Activated T-helper 2 cell treated with anti-CD3 and anti-CD28 coated beads, Interferon-gamma antibody, Interleukin-2, Interleukin-4, amounts not matched to agents 10 μg/mL and 5 μg/mL and 100 μg/mL, durations not matched to agents 14 hours and 24 hours and 36 hours (primary cell): ENCODE measurements at places on chromosomes 6 and 20. TPM values are rescaled to one million over a fixed set of nuclear protein-coding genes. Genes with fewer than 3 reads are reported as not detected.

- H3K36me3 ChIP-seq: no peaks in the 10 kb centered on the region
- H3K27me3 ChIP-seq: no peaks in the 10 kb centered on the region
- DNase-seq: no peak
- no peak overlapping the region for H3K27ac ChIP-seq
- H3K4me1 ChIP-seq: no peaks in the 10 kb centered on the region
- no peak overlapping the region for H3K4me3 ChIP-seq
These were observed 29.9 kb downstream of the GABRR2 start for GRCh38 chr6:89284963-89285735.

- no peak overlapping the region for H3K4me3 ChIP-seq
- no peaks in the 10 kb centered on the region for H3K27me3 ChIP-seq
These were observed 173.0 kb downstream of the AIG1 start for GRCh38 chr6:143233554-143234285.

- peaks cover 2% of the 10 kb centered on the region for H3K27me3 ChIP-seq
- peaks cover 12% of the 10 kb centered on the region for H3K4me1 ChIP-seq
- no peaks in the 10 kb centered on the region for H3K36me3 ChIP-seq
These were observed 427 bp downstream of the GINM1 start for GRCh38 chr6:149566410-149567193.

DNA sequence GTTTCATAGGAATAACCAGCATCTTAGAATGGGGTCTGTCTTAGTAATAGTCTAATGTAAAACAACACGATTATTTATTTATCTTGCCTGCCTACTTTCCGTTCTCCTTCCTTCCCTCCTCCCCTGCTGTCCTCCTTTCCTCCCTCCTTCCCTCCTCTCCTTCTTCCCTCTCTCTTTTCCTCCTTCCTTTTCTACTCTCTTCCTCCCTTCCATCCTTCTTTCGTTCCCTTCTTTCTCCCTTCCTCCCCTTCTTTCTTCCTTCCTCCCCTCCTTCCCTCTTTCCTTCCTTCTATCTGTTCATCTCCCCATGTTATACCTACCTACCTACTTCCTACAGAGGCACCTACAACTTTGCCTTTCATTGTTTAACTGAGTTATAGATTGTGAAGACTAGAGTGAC, 940.6 kb downstream of the KIF16B start:
- no peak overlapping the region for H3K4me3 ChIP-seq
- no peaks in the 10 kb centered on the region for H3K36me3 ChIP-seq
- no peak for DNase-seq
- no peak overlapping the region for H3K27ac ChIP-seq
- H3K27me3 ChIP-seq: no peaks in the 10 kb centered on the region

- H3K27ac ChIP-seq: no peak overlapping the region
- no peaks in the 10 kb centered on the region for H3K4me1 ChIP-seq
- no peak for DNase-seq
- no peak overlapping the region for H3K4me3 ChIP-seq
These were observed 391.6 kb downstream of the ADGRB3 start for GRCh38 chr6:69026715-69027114.

CDH26 gene
- total RNA-seq: 0.30 and 0.85 TPM in 2 replicates

PTK6 gene
- 0.32 and 0.46 TPM in 2 replicates for total RNA-seq
